Mesothelial cell of epicardium (in vitro differentiated cells): ENCODE measurements at places on chromosomes 3 and 15. TPM values are rescaled to one million over a fixed set of nuclear protein-coding genes. Genes with fewer than 3 reads are reported as not detected.

The ZNF621 gene
- 30.4 to 32.0 TPM (median 30.5 TPM) in 3 replicates for total RNA-seq

The GOLGA8M gene
- total RNA-seq: 3.0 to 3.9 TPM (median 3.6 TPM) in 3 replicates

The ARPIN gene
- total RNA-seq: 26.4 to 29.2 TPM (median 26.4 TPM) in 3 replicates

The GRAMD2A gene
- 2.0 to 3.5 TPM (median 2.6 TPM) in 3 replicates for total RNA-seq

DNA sequence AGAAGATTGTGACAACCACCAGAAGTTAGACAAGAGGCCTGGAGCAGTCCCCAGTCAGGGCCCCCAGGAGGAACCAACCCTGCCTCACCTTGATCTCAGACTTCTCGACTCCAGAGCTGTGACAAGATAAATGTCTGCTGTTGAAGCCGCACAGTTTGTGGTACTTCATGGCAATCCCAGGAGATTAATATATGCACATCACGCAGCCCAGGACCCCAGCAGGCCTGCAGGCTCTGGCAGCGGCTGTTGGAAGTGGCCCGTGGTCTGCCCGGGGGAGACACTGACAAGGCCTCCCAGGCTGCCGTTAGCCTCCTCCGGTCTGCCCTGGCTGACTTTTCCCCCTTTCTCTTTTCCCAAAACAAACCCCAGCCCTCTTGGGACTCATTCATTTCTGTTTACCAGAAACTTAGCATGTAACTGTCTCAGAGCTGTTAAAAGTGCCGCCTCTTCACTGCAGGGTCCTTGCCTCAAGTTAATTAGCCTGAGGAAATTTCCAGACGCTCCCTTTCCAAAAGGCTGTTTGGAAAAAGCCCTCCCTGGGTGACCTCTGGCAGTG lies 183.5 kb upstream of the LYSMD4 start:
- no peak for DNase-seq

DNA sequence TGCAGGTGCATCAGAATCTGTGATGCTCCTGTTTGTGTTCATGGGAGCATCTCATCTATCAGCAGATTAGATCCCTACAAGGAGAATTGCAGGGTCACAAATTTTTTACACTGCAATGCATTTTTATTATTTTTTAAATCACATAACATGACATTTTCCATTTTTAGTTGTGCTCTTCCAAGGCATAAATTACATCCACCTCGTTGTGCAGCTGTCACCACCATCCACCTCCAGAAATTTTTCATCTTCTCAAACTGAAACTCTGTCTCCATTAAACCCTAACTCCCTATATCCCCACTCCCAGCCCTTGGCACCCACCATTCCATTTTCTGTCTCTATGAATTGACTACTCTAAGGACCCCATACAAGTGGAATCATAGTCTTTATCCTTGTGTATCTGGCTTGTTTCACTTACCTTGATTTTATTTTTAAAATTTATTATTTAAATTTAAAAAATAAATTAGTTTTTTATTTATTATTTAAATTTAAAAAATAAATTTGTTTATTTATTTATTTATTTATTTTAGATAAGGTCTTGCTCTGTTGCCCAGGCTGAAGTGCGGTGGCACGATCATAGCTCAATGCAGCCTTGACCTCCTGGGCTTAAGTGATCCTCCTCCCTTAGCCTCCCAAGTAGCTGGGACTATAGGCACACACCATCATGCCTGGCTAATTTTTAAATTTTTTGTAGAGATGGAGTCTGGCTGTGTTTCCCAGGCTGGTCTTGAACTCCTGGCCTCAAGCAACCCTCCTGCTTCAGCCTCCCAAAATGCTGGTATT lies 47.7 kb downstream of the FBLN2 start:
- no peak for DNase-seq

DNA sequence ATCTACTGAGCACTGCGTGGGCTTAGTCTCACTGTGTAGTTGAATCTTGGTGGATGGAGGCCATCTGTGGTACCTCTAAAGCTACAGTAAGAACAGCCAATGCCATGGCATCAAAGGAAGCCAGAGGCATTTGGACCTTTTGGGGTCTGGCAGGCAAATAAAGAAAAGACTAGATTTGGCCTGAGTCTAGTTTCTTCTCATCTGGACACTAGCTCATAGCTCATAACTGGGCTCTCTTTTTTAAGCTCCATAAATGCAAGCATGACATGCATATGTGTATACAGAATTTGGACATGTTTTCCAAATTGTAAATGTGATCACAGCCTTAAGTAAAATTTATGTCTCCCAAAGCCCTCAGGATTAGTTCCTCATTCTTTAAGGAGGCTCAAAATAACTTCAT lies 107.5 kb downstream of the CNTN6 start:
- no peak for DNase-seq

DNA sequence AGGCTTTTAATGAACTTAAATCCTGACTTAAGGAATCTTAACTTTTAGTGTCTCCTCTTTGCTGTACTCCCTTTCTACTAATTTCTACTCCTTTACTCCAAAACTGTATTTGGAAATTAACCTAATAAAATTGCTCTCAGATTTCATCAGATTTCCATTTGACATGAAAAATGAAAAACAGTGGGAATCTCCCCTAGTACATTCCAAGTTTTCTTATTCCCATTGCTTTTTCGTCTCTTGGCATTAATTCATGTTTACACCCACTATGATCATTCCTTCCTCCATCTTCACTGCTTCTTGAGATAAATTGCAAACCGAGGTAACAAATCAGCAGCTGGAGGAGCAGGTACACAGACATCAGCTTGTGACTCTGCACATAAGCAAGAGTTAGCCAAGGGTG lies 208.7 kb downstream of the VGLL3 start:
- no peak for DNase-seq

DNA sequence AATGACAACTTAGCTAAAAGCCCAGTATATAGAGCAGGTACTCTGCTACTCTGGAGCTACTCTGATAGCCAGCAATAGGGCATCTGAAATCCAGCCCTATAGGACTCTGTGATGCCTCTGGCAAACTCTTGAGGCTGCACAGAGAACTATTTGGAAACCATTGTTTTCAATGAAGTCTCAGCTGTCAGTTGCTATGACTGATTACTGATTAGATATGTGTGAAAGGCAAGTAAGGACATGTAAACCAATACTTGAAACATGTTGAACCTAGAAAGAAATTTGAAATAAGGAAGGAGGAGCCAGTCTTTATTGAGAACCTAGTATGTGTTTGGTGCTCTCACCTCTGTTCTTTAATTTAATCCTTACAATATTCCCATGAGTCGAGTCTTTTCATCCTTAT lies 40.2 kb upstream of the CRTC3 start:
- no peak for DNase-seq

- no peak for DNase-seq
Measured at GRCh38 chr3:40129510-40129909, 180.0 kb upstream of the EIF1B start.

DNA sequence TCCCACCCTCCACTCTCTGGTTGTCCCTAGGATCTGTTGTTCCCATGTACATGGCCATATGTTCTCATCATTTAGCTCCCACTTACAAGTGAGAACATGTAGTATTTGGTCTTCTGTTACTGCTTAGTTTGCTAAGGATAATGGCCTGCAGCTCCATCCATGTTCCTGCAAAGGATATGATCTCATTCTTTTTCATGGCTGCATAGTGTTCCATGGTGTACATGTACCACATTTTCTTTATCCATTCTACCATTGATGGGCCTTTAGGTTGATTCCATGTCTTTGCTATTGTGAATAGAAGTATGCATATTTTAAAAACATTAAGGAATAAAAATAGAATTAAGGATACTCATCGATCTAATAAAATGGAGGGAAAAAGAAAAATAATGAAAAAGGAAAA lies 278.4 kb downstream of the MBNL1 start:
- no peak for DNase-seq

- DNase-seq: no peak
Measured at GRCh38 chr15:72203507-72203837, 5.9 kb upstream of the GRAMD2A start.

DNA sequence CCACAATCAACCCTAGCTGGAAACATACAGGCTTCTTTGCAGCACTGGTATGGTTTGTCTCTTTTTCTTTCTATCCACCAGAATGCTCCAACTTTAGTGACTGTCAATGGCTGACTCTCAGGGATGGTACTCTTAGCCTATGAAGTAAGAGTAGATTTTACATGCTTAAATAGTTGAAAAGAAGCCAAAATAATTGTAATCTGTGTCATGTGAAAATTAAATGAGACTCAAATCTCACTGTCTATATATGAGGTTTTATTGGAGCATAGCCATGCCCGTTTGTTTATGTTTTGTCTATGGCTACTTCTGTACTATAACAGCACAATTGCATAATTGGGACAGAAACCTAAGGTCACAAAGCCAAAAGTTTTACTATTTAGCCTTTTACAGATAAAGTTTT lies 29.1 kb upstream of the PDZRN3 start:
- DNase-seq: no peak

GRCh38 chr3:187935623-187936156 lies 190.4 kb upstream of the BCL6 start:
- no peak for DNase-seq

DNA sequence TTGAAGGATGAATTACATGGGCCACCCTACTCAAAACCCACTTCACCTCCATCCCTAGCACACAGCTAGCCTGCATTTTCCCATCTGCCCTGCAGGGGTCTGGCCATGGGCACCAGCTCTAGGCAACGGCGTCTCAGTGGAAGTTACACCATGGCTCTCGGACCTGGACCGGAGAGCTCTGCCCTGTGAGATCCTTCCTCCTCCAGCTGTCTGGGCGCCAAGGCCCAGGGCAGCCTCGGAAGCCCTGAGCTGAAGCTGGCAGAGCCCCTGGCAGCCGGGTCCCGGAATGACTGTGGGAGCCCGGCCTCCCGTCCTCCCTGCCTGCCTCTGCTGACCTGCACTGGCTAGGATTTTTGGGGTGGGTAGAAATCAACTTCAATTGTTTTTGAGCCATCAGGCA lies 98.9 kb downstream of the CHSY1 start:
- no peak for DNase-seq

GRCh38 chr15:101063212-101063611 lies 144.1 kb downstream of the LRRK1 start:
- DNase-seq: no peak

DNA sequence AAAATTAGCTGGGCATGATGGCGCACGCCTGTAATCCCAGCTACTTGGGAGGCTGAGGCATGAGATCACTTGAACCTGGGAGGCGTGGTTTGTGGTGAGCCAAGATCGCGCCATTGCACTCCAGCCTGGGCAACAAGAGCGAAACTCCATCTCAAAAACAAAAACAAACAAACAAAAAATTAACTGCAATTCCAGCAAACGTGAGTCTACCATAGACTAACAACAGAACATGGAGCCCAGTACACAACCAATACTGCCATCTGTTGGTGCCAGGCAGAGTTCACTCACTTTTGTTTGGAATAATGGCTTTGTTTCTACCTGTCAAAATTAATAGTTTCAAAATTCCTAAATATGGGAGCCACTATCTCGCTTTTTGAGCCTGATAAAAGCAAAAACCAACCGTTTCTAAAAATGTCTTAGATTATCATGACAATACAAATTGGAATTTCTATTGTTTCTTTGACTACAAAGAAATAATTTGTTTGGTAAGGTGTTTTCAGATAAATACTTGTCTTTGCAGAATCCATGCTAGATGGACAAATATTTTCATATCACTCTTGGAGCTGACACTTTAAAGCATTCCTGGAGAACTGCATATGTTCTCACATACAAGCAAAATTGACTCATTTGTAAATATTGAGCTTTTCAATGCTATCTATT lies 45.0 kb downstream of the GPR176 start:
- no peak for DNase-seq

GRCh38 chr3:197423376-197423775 lies 125.0 kb upstream of the DLG1 start:
- DNase-seq: no peak

DNA sequence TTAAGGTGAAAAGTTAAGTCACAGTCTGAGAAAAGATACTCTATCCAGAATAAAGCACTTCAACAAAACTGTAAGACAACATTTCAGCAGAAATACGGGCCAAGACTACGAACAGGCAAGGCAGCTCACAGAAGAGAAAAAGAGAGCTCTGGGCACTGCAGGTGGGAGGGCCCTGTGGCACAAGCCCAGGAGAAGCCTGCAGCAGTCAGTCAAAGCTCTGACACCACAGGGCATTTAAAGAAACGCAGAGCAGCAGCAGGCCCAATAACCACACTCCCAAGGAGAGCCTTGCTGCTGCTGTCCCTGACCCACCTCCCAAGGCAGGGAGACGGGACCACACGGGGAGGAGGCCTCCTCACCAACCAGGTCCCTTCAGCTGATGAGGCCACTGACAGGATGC lies 19.2 kb downstream of the CHSY1 start:
- DNase-seq: no peak

DNA sequence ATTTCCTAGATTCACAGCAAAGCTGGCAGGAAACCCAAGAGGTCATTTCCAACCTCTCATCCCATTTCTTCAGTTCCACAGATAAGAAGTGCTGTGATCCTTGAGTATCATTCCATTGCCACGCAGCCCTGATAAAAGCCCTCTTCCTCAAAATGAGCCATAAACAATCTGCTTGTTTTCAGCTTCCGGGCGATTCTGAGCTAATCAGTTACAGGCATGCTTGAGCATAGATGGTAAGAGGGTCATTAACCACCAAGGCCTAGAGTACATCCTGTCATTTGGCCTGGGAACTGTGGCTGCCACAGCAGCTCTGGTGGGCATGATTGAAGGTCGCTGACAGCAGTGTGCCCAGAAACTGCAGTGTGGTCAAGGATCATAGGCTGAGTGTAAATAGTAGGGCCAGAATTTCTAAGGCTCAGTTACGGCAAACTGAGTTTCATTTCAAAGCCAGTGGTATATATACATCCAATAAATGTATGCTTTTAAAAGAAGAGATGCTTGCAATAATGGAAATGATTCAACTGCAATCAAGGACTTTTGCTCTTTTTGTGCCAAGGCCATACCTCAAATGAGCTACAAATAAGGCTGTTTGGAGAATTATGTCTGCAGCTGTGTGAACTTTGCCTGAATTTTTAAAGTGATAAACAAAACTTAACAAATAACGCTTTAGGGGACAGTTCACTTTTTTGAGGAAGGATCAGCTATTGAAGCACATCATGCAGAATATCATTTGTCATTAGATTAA lies 47.3 kb downstream of the P3H2 start:
- DNase-seq: no peak

- no peak for DNase-seq
Measured at GRCh38 chr3:47057212-47057671, 77.8 kb downstream of the NBEAL2 start.

DNA sequence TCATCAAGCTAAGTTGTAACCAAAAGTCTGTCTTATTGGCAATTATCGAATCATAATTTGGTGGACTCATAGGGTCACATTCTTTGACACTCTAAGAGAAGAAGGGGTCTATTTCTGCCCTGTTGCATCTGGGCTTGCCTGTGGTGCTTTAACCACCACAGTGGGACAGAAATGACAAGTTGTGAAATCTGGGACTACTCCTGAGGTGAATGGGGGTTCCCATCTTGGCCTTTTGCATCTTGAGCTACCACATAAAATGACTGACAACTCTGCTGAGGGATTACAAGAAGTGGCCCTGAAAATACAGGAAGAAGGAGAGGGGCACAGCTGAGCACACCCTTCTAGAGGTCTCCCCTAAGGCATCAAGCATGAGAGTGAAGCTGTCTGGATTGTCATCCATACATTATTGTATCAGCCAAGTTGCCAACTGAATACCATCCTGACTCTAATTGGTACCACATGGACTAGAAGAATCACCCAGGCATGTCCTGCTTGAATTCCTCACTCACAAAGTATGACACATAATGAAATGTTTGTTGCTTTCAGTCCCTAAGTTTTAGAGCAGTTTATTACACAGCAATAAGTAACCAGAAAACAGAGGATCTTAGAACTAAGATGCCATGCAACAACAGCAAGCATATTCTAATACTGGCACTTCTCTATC lies 306.5 kb downstream of the ROBO1 start:
- DNase-seq: no peak

- no peak for DNase-seq
Measured at GRCh38 chr3:9097495-9097894, 134.2 kb upstream of the RAD18 start.
